ENCODE measurements at places on chromosomes 16 and 17. TPM values are rescaled to one million over a fixed set of nuclear protein-coding genes. Genes with fewer than 3 reads are reported as not detected.
A peak's percentile ranks its signal among the peaks of the same experiment; 100 is the strongest.

- no peak overlapping the region for H3K27ac ChIP-seq
- H3K4me1 ChIP-seq = no peaks in the 10 kb centered on the region
- no peaks in the 10 kb centered on the region for H3K36me3 ChIP-seq
- no peaks in the 10 kb centered on the region for H3K27me3 ChIP-seq
- no peak for DNase-seq
Measured at GRCh38 chr16:5508371-5508770, 410.8 kb upstream of the EEF2KMT start.

DNA sequence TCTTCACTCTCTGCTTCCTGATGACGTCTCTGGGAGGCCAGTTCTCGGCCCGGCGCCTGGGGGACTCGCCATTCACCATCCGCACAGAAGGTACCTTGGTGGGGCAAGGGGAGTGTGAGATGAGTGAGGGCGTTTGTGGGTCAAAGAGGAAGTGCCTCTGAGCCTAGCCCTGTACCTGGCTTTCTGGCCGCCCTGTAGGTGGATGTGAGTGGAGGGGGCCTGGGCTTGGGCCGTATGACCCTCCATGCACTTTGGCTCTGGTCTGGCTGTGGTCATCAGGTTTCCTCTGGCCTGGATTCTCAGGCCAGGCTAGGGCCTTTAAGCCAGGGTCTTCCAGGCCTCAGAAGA is 4.6 kb downstream of the MGAT5B start:
- H3K4me1 ChIP-seq = no peaks in the 10 kb centered on the region
- no peaks in the 10 kb centered on the region for H3K36me3 ChIP-seq

- H3K36me3 ChIP-seq = no peaks in the 10 kb centered on the region
- H3K4me1 ChIP-seq = no peaks in the 10 kb centered on the region
- DNase-seq = no peak
- H3K4me3 ChIP-seq = no peak overlapping the region
Measured at GRCh38 chr16:12917246-12917645, 15.8 kb downstream of the SHISA9 start.

GRCh38 chr16:17193566-17194100 is 277.1 kb downstream of the XYLT1 start:
- no peaks in the 10 kb centered on the region for H3K27me3 ChIP-seq
- DNase-seq = no peak
- no peak overlapping the region for H3K4me3 ChIP-seq
- no peaks in the 10 kb centered on the region for H3K4me1 ChIP-seq
- no peaks in the 10 kb centered on the region for H3K36me3 ChIP-seq
- no peak overlapping the region for H3K27ac ChIP-seq

- no peak overlapping the region for H3K27ac ChIP-seq
- no peaks in the 10 kb centered on the region for H3K27me3 ChIP-seq
- no peak overlapping the region for H3K4me3 ChIP-seq
- DNase-seq = no peak
- peaks cover 27% of the 10 kb centered on the region for H3K4me1 ChIP-seq
- H3K36me3 ChIP-seq = no peaks in the 10 kb centered on the region
Measured at GRCh38 chr17:74439691-74440567, 8.0 kb downstream of the GPRC5C start.

GRCh38 chr16:21523411-21524067 is 75.8 kb upstream of the METTL9 start:
- H3K27me3 ChIP-seq = no peaks in the 10 kb centered on the region
- no peaks in the 10 kb centered on the region for H3K4me1 ChIP-seq
- H3K4me3 ChIP-seq = no peak overlapping the region
- H3K27ac ChIP-seq = no peak overlapping the region

- H3K27me3 ChIP-seq = no peaks in the 10 kb centered on the region
- no peak overlapping the region for H3K27ac ChIP-seq
- no peaks in the 10 kb centered on the region for H3K4me1 ChIP-seq
- no peak for DNase-seq
- H3K36me3 ChIP-seq = no peaks in the 10 kb centered on the region
- no peak overlapping the region for H3K4me3 ChIP-seq
Measured at GRCh38 chr16:12896562-12896961, 4.8 kb upstream of the SHISA9 start.

DNA sequence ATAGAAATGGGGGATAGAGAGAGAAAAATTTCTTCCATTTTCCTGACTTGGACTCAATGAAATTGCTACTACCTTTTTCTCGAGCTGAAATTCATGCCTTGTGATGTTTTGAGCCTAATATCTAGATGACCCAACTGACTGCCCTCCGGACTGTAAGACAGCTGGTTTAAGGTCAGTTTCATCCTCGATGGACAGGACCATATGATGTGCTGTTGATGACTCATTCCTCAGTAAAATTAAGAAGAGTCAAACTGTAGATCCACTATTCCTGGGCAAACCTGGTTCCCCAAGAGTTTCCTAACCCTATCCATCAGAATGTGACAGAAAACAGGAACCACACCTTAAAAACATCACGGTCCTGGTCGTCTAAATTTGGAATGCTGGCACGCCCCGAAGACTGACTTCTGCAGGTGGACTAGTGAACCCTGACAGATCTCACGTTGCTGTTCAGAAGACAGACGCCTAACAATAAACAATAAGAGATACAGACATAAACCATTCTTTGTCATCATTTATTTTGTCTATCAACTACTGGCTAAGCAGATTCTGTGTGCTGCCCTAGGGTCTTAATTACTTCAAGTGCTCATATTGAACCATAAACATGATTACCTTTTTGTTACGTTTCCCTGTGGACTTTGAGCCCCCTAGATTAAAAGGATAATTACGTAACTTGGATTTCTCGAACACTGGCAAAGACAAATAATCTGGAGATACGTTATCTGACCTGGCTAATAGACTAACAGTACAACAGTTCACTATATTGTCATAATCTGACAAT is 45.1 kb upstream of the NOS2 start:
- no peak for DNase-seq
- no peaks in the 10 kb centered on the region for H3K36me3 ChIP-seq
- no peaks in the 10 kb centered on the region for H3K27me3 ChIP-seq
- no peaks in the 10 kb centered on the region for H3K4me1 ChIP-seq
- H3K27ac ChIP-seq = peak overlapping the region; percentile 1

- peak overlapping the region; percentile 74 for H3K4me3 ChIP-seq
- H3K27ac ChIP-seq = no peak overlapping the region
- H3K36me3 ChIP-seq = no peaks in the 10 kb centered on the region
- peaks cover 34% of the 10 kb centered on the region for H3K4me1 ChIP-seq
Measured at GRCh38 chr17:45895969-45896785, 1.8 kb downstream of the MAPT start.

GRCh38 chr16:785563-786535 is 2.3 kb downstream of the RPUSD1 start:
- no peaks in the 10 kb centered on the region for H3K27me3 ChIP-seq
- DNase-seq = peak; percentile 79
- H3K36me3 ChIP-seq = no peaks in the 10 kb centered on the region
- peaks cover 19% of the 10 kb centered on the region for H3K4me1 ChIP-seq
- no peak overlapping the region for H3K27ac ChIP-seq

GRCh38 chr16:53085931-53086421 is 31.2 kb downstream of the CHD9 start:
- no peak for DNase-seq
- no peaks in the 10 kb centered on the region for H3K27me3 ChIP-seq
- H3K36me3 ChIP-seq = no peaks in the 10 kb centered on the region

DNA sequence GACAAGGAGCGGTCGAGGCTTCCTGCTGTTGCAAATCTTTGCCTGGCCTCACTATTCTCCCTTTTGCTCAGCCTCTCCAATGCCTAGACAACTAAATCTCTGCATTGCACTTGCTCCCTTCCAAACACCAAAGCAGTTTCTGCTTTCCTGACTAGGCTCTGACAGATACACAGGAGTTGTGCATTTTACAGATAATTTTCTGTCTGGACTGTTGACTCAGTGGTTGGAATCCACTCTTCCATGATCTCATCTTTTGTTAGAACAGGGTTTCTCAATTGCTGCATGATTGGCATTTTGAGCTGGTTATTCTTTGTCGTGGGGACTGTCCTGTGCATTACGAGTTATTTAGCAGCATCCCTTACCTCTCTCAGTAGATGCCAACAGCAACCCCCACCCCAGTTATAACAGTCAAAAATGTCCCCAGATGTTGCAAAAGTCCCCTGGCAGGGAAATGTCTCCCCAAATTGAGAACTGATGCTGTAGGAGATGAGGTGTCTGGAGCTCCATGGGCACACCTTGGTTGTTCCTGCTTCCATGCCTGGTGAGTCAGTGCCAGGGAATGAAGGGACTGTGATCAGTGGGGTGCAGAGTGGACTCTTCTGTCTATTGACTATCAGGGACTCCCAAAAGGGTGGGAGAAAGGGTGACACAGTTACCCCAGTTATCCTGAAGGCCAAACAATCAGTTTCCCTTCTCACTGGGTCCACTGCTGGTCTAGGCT is 557.4 kb upstream of the PSMD7 start:
- H3K4me3 ChIP-seq = no peak overlapping the region
- H3K27me3 ChIP-seq = no peaks in the 10 kb centered on the region
- H3K36me3 ChIP-seq = no peaks in the 10 kb centered on the region
- H3K4me1 ChIP-seq = no peaks in the 10 kb centered on the region
- no peak for DNase-seq
- no peak overlapping the region for H3K27ac ChIP-seq

- no peak for DNase-seq
- no peak overlapping the region for H3K4me3 ChIP-seq
- H3K27ac ChIP-seq = no peak overlapping the region
- no peaks in the 10 kb centered on the region for H3K36me3 ChIP-seq
Measured at GRCh38 chr16:5502467-5502869, 404.9 kb upstream of the EEF2KMT start.

- no peak for DNase-seq
- H3K4me1 ChIP-seq = no peaks in the 10 kb centered on the region
- no peak overlapping the region for H3K4me3 ChIP-seq
- no peaks in the 10 kb centered on the region for H3K36me3 ChIP-seq
- no peak overlapping the region for H3K27ac ChIP-seq
Measured at GRCh38 chr16:47617732-47618131, 156.6 kb downstream of the PHKB start.

DNA sequence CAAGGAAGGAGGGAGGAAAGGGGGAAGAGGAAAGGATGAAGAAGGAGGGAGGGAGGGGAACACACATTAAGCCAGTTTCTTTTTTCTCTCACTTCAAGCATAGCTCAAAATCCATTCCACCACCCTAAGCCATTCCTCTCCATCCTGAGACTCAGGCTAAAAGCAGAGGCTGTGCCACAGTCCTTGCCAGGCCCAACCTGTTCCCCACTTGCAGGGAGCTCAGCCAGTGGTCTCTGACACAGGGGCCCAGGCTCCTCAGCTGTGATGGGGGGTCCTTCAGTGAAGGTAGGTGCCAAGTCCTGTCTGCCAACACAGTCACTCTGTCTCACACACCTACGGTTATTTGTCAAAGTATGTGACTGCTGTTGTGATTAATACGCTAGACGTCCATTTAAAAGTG is 44.6 kb downstream of the SDK2 start:
- H3K4me3 ChIP-seq = no peak overlapping the region
- DNase-seq = no peak
- no peaks in the 10 kb centered on the region for H3K36me3 ChIP-seq
- no peaks in the 10 kb centered on the region for H3K4me1 ChIP-seq
- no peaks in the 10 kb centered on the region for H3K27me3 ChIP-seq

Gene SLC5A11
- total RNA-seq = 73.2 TPM

Gene SEZ6
- total RNA-seq = not detected

Gene PRSS21
- not detected for total RNA-seq

Gene AIPL1
- total RNA-seq = not detected

Gene CCL17
- total RNA-seq = not detected

Gene KRT24
- not detected for total RNA-seq

Gene HBA1
- not detected for total RNA-seq

Gene CDR2L
- 80.7 TPM for total RNA-seq

Gene C17orf50
- not detected for total RNA-seq

Gene MYH3
- 6.3 TPM for total RNA-seq

Gene OSGIN1
- total RNA-seq = 68.6 TPM

Gene NDRG4
- 2.1 TPM for total RNA-seq

Gene KCNJ16
- 0.67 TPM for total RNA-seq

Gene SLC16A6
- total RNA-seq = not detected
